ENCODE measurements at places on chromosomes 2 and 18. TPM values are rescaled to one million over a fixed set of nuclear protein-coding genes. Genes with fewer than 3 reads are reported as not detected.

- no peak for DNase-seq
These were observed 673.2 kb downstream of the TMEM182 start for GRCh38 chr2:103435010-103435409.

DNA sequence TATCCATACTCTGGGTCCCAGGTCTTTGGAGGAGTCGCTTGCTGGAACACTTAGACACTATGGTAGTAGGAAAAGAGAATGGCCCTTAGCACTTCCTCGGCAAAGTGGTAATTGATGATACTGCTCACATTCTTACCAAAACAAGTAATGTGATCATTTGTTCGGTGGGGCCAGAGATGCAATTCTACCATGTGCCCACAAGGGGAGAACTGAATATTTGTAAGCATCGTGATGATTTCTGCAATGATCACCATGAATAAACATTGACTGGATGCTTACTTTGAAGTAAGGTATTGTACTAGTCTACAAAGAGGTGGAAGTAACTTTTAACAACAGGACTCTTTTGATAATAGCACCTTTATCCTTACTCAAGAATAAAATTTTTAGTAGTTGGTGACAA is 109.7 kb downstream of the CD8B2 start:
- no peak for DNase-seq

- no peak for DNase-seq
These were observed 300.1 kb downstream of the TDRD15 start for GRCh38 chr2:21423854-21424253.

- DNase-seq: no peak
These were observed 130.7 kb upstream of the GPC1 start for GRCh38 chr2:240304746-240305161.

Gene UPP2
- not detected for polyA plus RNA-seq

Gene FOXD4L1
- not detected for polyA plus RNA-seq

Gene CNTNAP5
- not detected for polyA plus RNA-seq

Gene CTIF
- 49.7 TPM for polyA plus RNA-seq

Gene DYSF
- polyA plus RNA-seq: 20.6 TPM

Gene LONRF2
- 0.58 TPM for polyA plus RNA-seq

Data from heart right ventricle (tissue), 16 donors.